ENCODE measurements at places on chromosomes 5 and 9.
A peak's percentile ranks its signal among the peaks of the same experiment; 100 is the strongest.

- DNase-seq, result no peak
These were observed 13.2 kb upstream of the DPYSL3 start for GRCh38 chr5:147523069-147523468.

DNA sequence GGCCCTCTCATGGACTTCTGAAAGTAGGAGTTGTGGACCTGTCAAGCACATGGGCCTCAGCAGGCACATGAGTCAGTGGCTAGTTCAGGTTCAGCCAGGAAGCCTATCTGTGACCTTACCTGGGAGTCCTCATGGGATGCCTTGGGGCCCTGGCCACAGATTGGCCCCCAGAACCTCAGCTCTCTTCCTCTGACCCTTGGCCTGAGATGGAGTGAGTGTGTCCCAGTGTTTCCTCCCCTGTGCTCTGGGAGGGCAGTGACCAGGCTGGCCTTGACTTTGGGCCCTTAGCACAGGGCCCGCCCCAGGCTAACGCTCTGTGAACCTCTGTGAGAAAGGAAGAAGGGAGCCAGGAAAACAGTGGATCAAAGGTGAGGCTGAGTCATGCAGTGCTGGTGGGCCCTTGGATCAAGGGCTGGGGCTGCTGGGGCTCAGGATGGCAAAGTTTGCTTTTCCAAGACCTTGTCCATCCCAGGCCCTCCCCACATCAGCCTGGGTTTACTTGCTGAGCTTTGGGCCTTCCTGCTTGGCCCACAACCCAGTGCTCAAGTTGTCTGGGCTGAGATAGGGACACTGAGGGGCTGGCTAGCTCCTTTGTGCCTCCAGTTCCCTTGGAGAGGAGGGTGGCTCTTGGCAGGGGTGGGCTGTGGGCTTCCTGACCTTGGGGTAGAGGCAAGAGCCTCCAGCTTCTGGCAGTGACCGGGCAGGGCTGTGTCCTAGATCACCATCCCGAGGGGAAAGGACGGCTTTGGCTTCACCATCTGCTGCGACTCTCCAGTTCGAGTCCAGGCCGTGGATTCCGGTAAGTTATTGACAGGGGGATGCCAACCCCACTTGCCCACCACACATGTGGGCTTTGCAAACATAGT, 41.4 kb downstream of the RGS3 start:
- DNase-seq, result no peak

DNA sequence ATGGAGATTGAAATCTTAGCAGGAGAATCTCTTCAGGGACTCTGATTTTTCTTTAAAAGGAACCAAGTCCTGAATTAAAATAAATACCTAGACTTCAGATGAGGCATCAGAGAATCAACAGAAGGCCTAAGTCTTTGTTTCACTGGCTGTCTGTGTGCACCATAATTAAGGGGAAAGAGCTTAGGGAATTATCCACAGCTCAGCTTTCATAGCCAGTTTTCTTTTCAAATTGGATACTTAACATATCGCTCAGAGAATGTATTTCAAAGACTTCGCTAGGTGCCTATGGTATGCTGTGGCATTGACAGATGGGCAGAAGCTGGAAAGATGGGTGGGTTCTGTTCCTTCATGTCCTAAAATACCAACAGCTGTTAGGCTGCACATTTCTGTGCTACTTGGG, 325.8 kb downstream of the TMEM38B start:
- DNase-seq, result no peak

DNA sequence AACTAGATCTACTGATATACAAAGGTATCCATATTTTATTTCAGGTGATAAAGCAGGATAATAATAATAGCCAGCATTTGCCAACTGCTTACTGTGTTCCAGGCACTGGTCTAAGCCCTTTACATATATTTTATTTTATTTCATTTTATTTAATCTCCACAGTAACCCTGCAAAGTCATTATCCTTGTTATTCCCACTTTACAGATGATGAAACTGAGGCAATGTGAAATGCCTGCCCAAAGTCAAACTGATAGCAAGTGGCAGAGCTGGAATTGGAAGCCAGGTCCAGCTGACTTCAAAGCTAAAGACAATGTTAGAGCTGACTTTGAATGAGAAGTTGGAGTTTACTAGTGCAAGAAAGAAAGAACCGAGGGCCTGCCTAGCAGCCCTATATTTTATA, 24.8 kb downstream of the MORN5 start:
- DNase-seq, result no peak

GRCh38 chr5:88119535-88120125, 149.0 kb downstream of the TMEM161B start:
- DNase-seq, result no peak

DNA sequence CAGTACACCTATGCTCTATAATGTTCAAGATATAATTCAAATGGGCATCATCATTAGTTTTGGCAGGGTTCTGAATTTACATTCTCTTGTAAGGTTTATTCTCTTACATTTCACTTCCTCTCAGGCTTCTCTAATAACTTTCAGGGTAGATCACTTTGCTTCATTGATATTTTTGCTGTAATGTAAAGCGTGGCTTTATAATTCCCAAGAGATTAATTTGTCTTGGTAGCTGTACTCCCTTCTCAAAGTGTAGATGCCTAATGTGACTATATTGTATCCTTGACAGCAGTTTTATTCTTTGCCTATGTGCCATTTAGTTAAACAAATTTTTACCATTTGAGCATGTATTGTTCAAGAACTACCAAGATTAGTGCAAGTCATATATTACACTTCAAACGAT, 889.1 kb downstream of the TAF11L14 start:
- no peak for DNase-seq

- peak; percentile 17 for DNase-seq
These were observed 63.6 kb upstream of the BOD1 start for GRCh38 chr5:173679909-173680630.

DNA sequence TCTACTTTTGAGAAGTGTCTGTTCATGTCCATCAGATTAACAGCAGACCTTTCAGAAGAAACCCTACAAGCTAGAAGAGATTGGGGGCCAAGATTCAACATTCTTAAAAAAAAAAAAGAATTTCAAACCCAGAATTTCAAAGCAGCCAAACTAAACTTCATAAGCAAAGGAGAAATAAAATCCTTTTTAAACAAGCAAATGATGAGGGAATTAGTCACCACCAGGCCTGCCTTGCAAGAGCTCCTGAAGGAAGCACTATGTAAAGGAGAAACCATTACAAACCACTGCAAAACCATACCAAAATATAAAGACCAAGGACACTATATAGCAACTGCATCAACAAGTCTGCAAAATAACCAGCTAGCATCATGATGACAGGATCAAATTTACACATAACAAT, 124.6 kb upstream of the PDE4D start:
- DNase-seq, result no peak

DNA sequence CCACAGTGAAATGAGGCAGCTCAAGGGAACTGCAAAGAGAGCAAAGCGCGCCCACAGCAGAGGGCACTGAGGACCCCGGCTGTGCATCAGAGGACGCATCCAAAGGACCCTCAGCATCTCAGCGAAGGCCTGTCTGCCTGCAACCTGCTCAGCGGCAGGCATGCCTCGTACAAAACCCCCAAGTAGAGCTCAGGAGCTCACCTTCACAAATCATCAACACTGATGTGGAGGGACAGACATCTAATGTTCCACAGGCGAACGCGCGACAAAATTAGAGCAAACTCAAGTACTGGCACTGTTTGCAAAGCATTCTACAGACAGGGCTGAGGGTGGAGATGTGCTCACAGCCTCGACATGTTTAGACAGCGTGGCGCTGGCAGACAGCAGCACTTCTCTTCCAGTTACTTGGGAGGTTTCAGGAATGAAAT, 81.0 kb downstream of the DCP2 start:
- peak; percentile 21 for DNase-seq

- no peak for DNase-seq
These were observed 12.8 kb downstream of the PTAR1 start for GRCh38 chr9:69746859-69747560.

- no peak for DNase-seq
These were observed 68.1 kb downstream of the ACTL7B start for GRCh38 chr9:108787690-108788048.

GRCh38 chr9:116986015-116986414, 298.9 kb downstream of the TRIM32 start:
- no peak for DNase-seq

DNA sequence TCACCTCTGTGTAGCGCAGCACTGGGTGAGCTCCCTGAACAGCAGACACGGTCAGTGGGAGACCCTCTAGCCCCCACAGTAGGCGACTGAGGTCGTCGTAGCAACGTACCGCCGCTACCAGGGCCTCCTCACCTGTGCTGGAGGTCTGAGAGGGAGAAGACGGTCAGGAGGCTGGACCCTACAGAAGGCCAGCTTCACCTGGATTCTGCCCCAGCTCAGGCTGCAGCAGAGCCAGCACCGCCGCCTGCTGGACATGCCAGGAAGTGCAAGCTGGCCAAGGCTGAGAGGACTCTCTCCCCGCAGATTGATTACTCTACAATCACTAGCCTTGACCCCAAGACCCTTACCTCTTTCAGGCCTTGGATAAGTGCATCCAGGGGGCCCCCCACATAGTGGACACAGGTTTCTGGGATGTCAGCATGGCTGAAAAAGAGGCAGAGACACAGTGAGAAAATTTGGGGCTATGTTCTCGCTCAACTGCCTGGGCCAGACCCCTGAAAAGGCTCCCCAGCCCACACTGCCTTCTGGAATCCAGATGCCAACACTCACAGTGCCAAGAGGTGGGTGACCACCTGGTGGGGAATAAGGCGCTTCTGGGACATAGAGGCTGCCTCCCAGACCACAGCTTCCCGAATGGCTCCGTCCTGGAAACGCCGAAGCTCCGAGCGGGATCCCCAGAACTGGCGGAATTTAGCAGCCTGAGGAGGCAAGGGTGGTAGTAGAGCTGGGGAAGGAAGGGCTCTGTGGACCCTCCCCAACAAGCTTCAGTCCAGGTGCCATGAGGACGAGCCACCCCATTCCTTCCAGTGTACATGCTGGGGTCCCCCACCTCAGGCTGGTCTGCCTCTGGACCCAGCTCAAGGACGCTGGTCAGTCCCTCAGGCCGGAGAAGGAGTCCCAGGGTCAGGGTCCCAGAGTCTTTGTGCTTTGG, 6.9 kb downstream of the NOL6 start:
- peak; percentile 90 for DNase-seq

GRCh38 chr9:134217431-134218210, 53.3 kb upstream of the RNU6ATAC start:
- DNase-seq, result no peak

GRCh38 chr9:105318729-105319191, 74.3 kb downstream of the SLC44A1 start:
- no peak for DNase-seq

- no peak for DNase-seq
These were observed 20.0 kb downstream of the ACTL7B start for GRCh38 chr9:108835831-108836230.

DNA sequence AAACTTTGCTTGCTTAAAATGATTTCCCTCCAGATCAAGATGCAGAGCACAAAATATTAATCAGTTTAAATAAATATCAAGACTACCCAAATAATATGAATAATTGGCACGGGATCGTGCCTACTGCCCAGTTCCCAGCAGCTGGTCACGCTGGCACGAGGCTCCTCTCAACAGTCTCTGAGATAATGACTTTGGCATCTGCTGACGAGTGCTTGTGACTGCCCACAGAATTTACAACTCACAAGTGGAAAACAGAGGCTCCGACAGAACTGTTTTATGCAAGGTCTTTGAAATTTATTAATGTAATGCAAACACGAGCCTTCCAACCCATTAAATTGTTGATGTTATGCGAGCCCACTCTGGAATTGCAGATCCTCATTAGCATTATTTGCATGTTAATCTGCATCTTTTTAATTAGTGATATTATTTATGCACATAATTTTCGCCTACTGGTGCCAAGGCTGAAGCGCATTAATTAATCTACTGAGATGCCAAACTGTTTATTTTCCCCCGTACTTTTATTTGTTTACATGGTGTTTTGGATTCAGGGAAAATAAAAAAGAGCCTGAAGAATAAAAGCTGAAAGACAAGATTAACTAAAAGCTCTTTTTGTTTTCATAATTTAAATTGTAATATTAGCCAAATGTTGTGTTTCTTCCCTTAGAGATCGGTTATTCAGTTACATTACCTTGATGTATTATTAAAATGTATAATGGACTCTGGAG, 369.3 kb upstream of the IRX1 start:
- DNase-seq, result no peak

- no peak for DNase-seq
These were observed 387.3 kb downstream of the YTHDC2 start for GRCh38 chr5:113900816-113901215.

DNA sequence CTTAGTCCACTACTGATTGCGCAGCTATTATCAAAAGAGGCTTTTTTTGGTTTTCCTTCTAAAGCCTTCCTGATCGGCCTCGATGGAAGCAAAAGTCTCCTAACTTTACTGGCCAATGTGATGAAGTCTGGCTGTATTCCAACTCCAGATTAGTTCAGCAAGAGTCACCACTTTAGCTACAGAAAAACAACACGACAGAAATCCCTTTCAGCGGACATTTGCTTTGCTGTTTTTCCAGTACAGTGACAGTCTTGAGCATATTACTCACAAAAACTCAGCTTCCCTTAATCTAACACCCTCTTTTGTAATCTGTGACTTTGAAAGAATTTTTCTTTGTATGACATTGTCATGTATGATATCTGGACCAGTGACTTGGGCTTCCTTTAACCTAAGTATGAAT, 95.7 kb downstream of the HOMER1 start:
- no peak for DNase-seq

- no peak for DNase-seq
These were observed 153.3 kb downstream of the CARTPT start for GRCh38 chr5:71872311-71872864.

DNA sequence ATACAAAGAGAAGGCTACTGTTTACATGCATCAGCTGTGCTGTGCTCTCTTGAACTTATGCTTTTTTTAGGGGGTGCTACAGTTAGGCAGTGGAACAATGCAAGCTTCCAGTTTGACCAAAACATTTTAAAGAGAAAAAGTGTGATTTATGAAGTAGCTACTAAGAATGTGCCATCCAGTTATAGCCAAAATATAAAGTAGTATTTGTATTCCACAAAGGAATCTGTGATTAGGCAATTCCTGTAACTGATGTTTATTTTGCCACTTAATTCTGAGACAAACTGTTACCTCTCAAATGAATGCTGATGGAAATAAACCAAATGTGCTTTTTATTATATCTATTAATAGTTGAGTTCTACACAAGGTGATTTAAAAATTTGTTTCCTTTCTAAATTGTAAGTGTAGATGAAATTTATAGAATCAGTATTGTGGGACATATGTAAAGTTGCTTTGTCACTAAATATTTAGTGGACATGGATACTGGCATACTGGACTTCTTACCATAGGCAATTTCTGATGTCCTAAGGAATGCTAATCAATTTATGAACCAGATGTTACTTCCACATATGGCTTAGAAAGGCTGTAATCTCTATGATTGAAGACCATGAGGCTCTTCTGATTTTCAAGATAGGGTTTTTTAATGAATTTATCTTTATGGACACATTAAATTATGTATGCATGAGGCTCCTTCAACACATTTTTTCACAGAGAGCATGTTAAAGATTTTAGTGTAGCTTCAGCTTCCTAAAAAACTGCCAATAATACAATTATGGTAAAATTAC, 410.2 kb downstream of the PRR16 start:
- DNase-seq, result no peak

- DNase-seq, result no peak
These were observed 10.7 kb downstream of the OTULIN start for GRCh38 chr5:14674983-14675854.

All from activated effector memory CD4-positive, alpha-beta T cell treated with anti-CD3 and anti-CD28 coated beads, Interleukin-2, amount 50 U/mL, for 16 hours (primary cell).